NCI-H1048 (cell line): ENCODE measurements at places on chromosomes 16 and 17.

DNA sequence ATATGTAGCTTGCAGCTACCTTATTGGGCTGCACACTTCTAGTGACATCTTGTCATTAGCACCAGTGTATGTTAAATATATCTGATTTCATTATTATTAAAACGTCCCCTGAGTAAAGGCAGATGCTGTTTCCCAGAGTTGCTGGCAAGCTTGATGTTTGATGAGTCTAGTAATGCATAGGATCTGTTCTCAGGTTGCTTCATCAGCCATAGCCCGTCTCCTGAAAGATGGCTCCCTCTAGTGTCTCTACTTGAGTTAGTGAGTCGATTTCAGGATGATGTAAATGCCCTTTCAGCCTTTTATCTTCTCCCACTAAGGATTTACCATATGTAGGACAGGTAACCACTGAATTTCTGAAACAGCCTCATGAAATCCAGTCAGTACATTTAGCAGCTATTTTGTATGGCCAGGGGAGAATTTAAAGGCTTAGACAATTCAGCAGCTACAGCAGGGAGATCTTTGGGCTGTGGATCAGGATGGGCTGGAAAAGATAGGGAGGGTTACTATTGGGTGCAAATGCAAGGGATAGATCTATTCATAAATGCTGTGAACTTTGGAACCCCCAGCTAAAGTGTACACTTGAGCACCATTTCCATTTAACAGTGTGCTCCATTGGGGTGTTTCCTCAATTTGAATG, 376.3 kb downstream of the CNTNAP4 start:
- DNase-seq, result no peak

GRCh38 chr16:85566561-85567100, 46.5 kb upstream of the GSE1 start:
- DNase-seq, result no peak

DNA sequence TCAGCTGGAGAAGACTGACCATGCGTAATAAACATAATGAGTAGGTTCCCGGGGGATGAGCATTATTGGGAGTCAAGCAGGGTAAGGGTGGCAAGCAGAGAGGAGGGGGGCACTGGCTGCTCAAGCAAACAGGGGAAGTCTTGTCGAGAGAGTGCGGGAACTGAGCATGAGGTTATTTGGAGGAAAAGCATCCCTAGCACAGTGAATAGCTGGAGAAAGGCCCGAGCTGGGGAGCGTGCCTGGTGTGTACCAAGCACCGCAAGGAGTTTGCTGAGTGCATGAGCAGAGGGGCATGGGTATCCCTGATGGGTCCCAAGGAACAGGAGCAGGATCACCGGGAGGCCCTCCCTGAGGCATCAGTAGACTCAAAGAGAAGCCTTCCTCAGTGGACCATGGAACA, 17.2 kb downstream of the CYTH1 start:
- DNase-seq, result no peak

DNA sequence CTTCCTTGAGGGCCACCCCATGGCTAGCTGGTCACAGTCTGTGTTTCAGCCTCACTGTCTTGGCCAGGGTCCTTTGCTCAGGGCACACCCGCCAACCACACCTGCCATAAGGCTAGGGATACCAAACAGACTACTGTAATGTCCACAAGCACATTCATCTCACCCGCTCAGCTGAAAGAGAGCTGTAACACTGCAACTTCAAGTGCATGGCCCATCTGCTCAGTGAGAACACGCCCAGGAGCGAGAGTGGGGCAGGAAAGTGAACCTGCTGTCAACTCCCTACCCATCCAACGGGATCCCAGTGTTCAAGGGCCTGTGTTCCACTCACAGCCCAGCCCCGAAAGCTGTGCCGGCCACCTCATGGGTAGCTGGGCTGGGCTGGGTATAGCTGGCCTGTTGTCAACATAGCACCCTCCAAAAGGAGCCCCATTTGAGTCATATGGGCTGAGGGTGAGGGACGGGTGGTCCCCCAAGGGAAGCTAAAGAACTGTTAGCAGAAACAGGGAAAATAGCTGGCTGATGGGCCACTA, 55.7 kb downstream of the SCNN1B start:
- DNase-seq, result no peak

DNA sequence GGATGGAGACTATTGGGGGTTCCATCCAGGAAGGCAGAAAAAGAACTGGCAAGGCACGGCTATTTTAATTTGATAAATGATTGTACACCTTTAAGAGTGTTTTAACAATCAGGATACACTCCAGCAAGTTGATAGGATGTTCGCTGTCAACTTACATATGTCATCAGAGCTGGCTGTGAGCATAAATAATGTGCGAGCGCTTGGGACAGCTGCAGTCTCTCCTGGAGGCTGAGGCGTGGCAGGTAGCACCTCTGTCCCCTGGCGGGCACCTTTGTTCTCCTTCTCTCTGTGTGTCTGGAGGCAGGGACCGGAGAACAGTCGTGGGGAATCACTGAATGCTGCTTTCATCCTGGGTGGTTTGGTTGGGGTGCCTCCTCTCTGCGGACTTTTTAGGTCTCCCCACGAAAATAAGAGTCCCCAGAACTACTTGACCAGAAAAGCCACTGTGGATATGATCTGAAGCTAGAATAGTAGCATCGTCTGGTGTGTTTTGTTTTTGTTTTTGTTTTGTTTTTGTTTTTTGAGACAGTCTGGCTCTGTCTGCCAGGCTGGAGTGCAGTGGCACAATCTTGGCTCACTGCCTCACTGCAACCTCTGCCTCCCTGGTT, 9.4 kb downstream of the BAHCC1 start:
- no peak for DNase-seq

GRCh38 chr17:45437465-45438283, 5.0 kb upstream of the ARHGAP27 start:
- no peak for DNase-seq

DNA sequence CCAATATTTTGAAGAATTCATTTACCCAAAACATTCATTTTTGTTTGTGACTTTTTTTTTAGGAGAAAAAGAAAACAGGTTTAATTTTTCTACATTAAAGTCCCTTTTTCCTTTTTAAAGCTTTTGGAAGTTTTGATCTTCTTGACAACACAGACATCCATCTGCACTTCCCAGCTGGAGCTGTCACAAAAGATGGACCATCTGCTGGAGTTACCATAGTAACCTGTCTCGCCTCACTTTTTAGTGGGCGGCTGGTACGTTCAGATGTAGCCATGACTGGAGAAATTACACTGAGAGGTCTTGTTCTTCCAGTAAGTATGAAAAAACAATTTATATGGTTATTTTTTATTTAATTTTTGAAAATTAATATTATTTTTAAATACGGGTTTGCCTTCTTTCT, 37.2 kb downstream of the SIAH1 start:
- no peak for DNase-seq

DNA sequence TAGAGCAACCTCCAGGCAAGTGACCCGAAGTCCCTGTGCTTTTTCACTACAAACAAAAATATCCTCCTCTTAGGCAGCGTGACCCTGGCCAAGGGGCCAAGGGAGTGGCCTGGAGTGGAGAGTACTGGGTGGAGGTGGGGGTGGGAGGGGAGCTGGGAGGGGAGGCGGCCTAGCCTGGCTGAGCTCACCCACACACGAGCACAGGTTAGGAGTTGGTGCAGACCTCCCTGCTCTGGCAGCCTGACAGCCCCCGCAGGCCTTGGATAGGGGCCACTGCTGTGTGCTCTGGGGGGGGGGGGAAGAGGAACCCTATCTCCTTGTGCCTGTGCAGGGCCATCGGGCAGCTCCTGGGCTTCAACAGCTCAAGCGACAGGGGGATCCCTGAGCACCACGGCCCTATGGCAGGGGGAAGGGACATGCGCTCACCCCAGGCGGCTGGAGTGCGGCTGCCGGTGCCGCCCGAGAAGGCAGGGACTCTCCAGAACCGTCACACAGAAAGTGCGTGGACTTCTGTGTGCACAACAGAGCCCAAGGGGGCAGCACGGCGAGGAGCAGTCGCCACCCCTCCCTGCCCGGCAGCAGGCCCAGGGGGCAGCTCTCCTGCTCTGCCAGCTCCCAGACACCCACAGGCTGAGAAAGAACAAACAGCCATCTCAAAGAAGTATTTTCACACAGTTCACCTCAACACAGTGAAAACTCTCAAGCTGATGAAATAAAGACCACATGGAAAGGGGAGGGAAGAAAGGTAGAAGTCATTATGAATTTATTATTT, 13.3 kb downstream of the SLC16A3 start:
- no peak for DNase-seq

GRCh38 chr17:81676906-81677305, 6.7 kb downstream of the ARL16 start:
- no peak for DNase-seq

GRCh38 chr17:64074704-64075426, 54.4 kb upstream of the ICAM2 start:
- DNase-seq, result no peak

DNA sequence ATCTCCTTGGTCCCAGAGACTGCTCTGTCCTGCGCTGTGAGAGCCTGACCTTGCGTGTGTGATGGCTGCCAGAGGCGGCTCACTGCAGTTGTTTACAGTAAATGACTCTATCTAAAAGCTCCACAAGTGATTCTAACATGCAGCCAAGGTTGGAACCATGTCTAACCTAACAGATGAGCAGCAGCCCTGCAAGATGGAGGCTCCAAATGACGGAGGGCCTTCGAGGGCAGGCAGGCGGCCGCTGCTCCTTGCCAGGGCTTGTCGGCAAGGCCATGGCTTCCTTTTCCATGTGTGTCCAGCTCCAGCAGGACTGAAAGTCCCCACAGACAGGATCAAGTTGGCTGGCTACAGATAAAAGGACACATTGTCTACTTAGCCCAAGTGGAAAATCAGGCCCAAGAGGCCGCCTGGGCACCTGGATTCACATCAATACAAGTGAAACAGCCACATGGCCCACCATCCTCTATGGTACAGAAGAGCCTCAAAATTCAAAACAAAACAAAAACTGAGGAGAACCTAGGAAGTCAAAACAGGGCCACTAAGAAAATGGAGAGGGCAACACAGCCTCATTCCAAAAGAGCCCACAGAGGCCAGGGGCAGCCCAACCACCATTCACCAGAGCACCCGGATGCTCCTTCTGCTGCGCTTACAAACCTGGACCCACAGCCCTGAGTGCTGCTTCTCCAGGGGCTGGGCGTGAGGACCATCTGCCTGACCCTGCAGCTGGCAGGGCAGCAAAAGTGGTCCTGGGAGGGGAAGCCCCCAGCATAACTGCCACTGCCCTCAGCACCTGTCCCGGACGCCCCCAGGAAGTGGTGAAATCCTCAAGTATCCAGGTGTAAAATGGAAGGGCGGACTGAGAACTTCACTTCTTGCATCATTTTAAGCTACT, 65.0 kb downstream of the AMFR start:
- DNase-seq, result no peak

DNA sequence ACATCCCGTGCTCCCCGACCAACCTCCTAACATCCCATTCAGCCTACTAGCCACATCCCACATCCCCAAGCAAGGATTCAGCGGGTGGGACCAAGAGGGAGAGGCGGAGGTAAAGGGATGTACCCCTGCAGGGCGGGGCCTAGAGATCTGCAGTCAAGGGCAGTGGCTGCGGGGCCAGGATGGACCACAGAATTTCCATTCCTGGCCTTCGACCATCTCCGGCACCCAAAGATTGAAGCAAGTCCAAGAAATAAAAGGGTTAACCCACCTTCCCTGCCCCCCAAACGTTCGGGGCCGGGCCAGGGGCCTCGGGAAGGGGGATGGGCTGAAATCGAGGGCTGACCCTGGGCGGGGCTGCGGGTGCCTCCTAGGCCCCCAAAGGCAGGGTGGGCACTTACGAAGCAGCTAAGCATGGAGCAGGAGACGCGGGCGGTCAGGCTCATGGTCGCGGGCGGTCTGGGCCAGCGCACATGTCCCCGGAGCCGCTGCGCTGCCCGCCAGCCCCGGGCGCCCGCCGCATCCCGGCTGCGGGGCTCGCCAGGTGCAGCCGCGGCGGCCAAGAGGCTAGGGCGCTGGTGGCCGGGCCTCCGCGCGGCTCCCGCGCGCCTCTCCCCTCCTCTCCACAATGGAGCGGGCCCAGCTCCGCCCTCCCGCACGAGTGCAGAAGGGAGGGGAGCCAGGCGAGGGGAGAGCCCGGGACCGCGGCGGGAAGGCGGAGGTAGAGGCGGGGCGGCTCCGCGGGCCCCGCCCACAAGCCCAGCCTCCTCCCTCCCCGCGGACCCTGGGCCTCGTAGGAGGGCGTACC, at the start of gene MTMR4:
MTMR4 (minus strand) TSS at position 674 of the 805 bp plus-strand sequence; CDS start at position 443, 231 bp downstream.
- DNase-seq, result no peak

- DNase-seq, result no peak
These were observed 338 bp downstream of the MAPK3 start for GRCh38 chr16:30122604-30123160.

GRCh38 chr17:76997981-76998531, 129.9 kb downstream of the MGAT5B start:
- DNase-seq, result no peak

DNA sequence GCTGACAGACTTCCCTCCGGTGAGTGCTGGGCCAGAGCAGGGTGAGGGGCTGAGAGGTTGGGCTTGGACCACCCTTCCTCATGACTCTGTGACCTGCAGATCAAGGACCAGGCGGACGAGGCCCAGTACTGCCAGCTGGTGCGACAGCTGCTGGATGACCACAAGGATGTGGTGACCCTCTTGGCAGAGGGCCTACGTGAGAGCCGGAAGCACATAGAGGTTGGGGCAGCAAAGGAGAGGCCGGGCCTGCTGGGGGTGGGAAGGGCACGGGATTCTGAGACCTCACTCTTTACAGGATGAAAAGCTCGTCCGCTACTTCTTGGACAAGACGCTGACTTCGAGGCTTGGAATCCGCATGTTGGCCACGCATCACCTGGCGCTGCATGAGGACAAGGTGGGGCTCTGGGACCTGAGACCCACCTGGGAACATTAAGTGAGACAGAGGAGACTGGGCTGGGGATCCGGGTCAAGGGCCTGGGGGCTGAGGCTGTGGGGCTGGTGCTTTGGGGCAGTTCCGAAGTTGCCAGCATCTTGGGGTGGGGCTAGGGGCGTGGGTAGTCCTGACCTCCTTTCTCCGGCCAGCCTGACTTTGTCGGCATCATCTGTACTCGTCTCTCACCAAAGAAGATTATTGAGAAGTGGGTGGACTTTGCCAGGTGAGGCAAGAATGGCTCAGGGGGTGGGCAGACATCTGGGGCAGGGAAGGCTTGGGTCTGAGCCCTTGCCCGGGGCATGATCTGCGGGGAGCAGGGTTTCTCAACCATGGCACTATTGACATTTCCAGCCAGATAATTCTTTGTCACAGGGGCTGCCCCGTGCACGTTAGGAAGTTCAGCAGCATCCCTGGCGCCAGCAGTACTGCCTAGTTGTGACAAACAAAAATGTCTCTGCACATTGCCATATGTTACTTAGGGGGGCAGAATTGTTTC, 2.2 kb downstream of the BCKDK start:
- DNase-seq, result no peak

GRCh38 chr17:80270104-80270503, 9.5 kb downstream of the RNF213 start:
- DNase-seq, result no peak
